Adipocyte (in vitro differentiated cells): ENCODE measurements at places on chromosomes 6 and 20.

- no peak for DNase-seq
These were observed 232.6 kb upstream of the PDE10A start for GRCh38 chr6:165895421-165896165.

GRCh38 chr20:21167261-21167660 lies 41.4 kb downstream of the KIZ start:
- DNase-seq: no peak

DNA sequence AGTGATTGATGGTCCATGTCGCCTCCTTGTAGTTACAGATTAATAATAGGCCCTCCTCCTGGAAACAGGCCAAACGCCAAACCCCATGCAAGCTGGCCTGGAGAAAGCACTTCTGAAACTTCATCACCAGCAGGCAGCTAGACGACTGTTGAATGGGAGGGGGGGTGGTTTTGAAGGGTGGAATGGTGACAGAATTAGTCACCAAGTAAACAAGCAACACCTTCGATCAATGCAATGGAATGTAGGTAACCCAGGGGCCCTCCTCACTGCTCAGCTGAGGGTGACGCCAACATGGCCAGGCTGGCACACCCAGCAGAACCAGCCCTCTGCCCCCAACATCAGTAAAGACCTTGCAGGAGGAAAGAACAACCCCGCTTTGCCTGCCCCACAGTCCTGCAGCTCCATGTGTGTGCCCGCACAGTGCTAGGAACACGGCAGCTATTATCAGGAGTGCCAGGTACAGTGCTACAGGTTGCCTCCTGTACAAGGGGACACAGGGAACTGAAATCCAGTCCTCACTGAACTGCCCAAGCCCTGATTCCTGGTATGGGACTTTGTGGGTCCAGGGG lies 2.7 kb downstream of the BCAS1 start:
- DNase-seq: no peak

GRCh38 chr6:1838604-1839213 lies 229.0 kb downstream of the FOXC1 start:
- DNase-seq: no peak

- DNase-seq: no peak
These were observed 7.2 kb downstream of the PRDM13 start for GRCh38 chr6:99613705-99614429.

DNA sequence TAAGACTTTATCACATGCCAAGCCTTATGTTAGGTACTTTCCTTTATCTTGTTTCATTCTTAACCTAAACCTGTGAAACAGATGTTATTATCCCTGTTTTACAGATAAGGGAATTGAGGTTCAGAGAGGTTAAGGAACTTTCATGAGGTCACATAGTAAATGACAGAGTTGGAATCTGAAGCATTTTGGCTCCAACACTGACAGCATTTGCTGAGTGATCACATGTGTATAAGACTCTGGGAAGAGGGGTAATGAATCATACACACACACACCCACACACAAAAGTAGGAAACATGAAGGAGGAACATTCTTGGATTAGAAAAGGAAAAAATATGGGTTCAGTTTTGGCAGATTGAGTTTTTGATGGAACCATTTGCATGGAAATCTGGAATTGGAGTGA lies 212.5 kb downstream of the GJA1 start:
- peak; percentile 46 for DNase-seq

DNA sequence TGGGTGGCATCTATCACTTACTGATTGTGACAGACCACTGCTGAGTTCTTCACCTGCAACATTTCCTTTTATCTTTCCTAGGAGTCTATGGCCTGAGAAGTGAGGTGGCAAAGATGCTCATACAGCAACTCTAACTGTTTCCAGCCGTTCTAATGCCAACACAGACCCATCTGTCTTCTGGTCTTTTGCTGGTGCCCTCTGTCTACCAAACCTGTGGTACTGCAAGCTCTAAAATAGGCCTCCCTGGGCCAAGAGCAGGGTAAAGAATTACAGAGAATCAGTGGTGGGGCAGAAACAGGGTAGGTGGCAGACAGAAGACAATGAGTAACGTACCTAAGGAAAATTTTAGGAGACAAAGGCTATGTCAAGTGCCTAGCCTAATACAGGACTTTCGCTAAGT lies 611.0 kb upstream of the FLRT3 start:
- DNase-seq: no peak

- peak; percentile 51 for DNase-seq
These were observed 39.9 kb downstream of the RCAN2 start for GRCh38 chr6:46451343-46451742.

GRCh38 chr6:26019261-26019830 lies 56.7 kb downstream of the TRIM38 start:
- no peak for DNase-seq

GRCh38 chr20:564192-564591 lies 20.6 kb upstream of the CSNK2A1 start:
- no peak for DNase-seq

- no peak for DNase-seq
These were observed 14.3 kb upstream of the SPO11 start for GRCh38 chr20:57315083-57315975.

GRCh38 chr6:162999575-163000285 lies 272.0 kb downstream of the PACRG start:
- peak; percentile 51 for DNase-seq

GRCh38 chr20:62149532-62150309 lies 6.2 kb downstream of the SS18L1 start:
- DNase-seq: no peak

- peak; percentile 76 for DNase-seq
These were observed 3.9 kb downstream of the PRDM1 start for GRCh38 chr6:106090001-106090400.

GRCh38 chr6:163367497-163368183 lies 46.9 kb upstream of the QKI start:
- no peak for DNase-seq

DNA sequence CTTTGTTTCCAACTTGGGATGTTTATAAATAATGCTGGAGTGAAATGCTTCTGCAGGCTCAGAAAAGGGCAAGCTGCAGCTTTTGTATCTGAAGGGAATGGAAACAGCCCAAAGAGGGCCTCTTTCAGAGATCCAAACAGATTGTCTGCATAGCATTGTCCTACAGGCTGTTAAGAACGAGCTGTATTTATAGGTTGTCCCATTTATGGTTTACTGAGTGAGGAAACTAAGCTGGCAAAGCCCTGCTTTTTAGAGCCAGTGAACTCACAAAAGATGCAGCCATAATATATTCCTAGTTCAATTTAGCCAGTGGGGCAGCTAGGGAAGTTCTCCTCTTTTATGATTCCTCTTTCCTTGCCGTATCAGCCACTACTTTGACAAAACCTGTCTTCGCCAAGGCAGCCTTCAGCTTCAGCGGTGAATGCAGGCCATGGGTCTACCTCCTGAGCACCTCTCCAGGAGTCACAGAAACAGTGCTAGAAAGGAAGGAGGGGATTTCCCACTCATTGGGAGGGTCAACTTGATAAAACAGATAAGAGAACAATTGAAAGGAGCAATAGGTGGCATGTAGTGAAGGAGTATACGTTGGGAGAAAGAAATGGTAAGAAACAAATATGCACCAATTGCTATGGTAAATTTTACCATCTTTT lies 15.0 kb downstream of the KIAA0319 start:
- no peak for DNase-seq

GRCh38 chr20:8172191-8172590 lies 40.1 kb downstream of the PLCB1 start:
- DNase-seq: no peak

GRCh38 chr20:37463726-37464494 lies 57.1 kb upstream of the NNAT start:
- no peak for DNase-seq

GRCh38 chr20:58131151-58131550 lies 97.3 kb downstream of the ANKRD60 start:
- DNase-seq: peak; percentile 38

- DNase-seq: no peak
These were observed 180.7 kb downstream of the FNDC1 start for GRCh38 chr6:159349915-159350314.

- DNase-seq: peak; percentile 69
These were observed 392.2 kb upstream of the MARCKS start for GRCh38 chr6:113464960-113465359.

DNA sequence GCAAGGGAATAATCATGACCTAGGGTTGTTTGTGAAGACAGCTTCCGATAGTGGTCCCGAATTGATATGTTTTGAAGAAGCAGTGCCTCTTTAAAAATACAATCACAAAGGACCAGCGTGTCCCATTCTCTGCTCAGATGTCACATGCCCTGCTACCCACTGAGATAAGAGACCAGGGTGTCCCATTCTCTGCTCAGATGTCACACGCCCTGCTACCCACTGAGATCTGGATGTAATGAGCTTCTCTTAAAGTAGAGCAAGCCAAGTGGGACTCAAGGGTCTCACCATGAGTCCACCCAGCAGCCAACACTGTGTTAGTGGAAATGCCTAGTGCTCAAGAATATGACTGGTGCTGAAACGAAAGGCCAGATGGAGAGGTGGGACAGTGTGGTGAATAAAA lies 22.2 kb downstream of the RIN2 start:
- DNase-seq: no peak

GRCh38 chr6:145632971-145633370 lies 102.3 kb downstream of the EPM2A start:
- no peak for DNase-seq

DNA sequence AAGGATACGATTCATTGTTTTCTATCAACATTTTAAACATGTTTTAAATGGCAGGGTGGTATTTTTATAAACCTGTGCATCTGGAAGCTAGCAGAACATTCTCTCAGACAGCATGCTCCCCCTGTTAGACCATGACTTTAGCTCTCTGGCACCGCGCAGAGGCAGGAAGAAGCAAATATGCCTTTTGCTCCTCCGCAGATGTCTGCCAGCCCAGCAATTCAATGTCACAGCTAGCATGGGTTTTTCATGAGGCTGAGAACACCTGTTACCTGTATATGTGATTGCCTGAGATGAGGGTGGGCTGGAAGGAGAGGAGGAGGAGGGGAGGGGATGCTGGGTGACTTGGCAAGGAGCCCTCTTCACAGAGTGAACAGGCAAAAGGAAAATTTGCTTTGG lies 6.7 kb downstream of the MTCH1 start:
- peak; percentile 84 for DNase-seq

GRCh38 chr6:114049367-114049966 lies 78.5 kb upstream of the HDAC2 start:
- DNase-seq: no peak

GRCh38 chr6:33812669-33813068 lies 8.9 kb upstream of the MLN start:
- peak; percentile 69 for DNase-seq

GRCh38 chr6:167977717-167978467 lies 19.6 kb upstream of the KIF25 start:
- DNase-seq: no peak

GRCh38 chr6:23003671-23004467 lies 434.5 kb downstream of the HDGFL1 start:
- DNase-seq: peak; percentile 97

DNA sequence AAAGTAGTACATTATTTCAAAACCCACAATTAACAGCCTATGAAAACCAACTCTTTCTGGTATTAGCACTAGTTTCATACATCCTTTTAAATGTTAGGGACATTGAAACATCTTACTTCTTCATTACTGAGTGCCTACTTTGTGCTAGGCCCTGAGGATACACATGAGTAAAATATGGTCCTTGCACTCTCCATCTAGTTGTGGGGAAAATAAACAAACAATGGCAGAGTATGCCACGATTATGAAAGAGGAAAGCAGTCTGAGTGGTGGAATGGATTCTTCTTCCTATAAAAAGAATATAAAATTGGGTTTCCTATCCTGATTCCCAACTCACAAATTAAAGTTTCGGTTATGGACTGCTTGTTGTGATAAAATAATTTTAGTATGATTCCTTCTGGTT lies 84.9 kb downstream of the ATXN1 start:
- DNase-seq: peak; percentile 33

- peak; percentile 70 for DNase-seq
These were observed 49.6 kb upstream of the ZNF217 start for GRCh38 chr20:53643031-53643832.

GRCh38 chr6:134551245-134551960 lies 233.5 kb upstream of the SGK1 start:
- peak; percentile 66 for DNase-seq

- DNase-seq: no peak
These were observed 67.8 kb upstream of the FAM83B start for GRCh38 chr6:54778731-54779130.

DNA sequence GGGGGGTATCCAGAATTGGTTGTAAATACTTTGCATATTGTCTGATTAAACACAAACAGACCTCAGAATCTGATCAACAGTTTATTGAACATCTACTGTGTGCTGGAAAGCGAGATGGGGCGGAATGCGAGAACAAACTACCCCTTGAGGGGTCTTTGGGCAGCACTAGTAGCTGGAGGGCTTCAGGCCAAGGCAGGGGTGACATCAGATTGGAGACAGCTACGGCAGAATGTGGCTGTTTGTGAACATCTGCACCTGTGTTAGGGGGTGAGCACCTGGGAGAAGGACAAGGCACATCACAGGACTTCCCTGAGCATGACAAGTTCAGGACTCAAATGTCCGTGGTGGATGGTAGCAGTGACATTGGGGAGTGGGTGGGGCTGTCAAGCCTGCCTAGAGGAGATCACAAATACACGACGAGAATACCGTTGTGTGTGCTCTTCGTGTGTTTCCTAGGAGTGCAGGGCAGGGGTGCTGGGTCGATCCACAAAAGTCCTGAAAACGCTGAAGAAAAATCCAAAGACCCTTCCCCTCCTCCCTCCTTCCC lies 59.5 kb downstream of the SRC start:
- DNase-seq: no peak

- DNase-seq: no peak
These were observed 61.6 kb downstream of the MRAP2 start for GRCh38 chr6:84095156-84095555.

DNA sequence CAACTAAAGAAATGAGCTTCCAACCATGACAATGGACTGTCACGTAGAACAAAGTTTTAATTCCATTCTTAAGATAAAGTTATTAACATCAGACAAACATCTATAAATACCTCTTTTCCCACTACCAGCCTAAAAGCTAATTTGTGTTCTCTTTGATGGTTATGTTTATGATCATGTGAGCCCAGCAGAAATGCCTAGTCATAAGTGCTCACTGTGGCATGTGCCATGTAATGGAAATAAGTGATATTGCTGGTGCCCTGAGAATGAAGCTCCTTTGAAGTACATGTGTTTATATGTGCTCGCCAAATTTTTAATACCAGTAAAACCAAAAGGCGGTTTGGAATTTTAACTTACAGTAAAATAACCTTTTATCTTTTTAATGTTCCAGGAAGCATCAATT lies 205.8 kb downstream of the ISM1 start:
- DNase-seq: no peak

DNA sequence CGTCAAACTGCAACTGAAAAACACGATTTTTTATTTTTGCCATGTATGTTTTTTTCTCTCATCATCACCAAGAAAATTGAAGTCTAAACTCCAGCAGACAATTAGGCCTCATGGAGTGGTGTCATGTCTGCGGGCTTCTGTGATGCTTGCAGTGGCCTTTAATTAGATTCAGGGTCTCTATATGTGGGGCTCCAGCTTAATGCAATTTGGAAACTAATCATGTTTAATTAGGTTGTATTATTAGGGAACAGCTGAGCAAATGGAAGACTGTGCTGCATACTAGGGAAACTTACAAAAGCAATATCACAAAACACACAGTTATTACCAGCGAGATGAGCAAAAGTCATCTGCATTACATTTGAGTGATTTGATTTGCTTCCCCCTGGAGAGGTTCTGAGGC lies 132.9 kb upstream of the PMEPA1 start:
- no peak for DNase-seq

GRCh38 chr20:50551288-50551687 lies 41.1 kb downstream of the PTPN1 start:
- DNase-seq: no peak

- DNase-seq: no peak
These were observed 30.7 kb downstream of the CARMIL1 start for GRCh38 chr6:25309886-25310285.
